ENCODE measurements at places on chromosomes 11 and 22.

DNA sequence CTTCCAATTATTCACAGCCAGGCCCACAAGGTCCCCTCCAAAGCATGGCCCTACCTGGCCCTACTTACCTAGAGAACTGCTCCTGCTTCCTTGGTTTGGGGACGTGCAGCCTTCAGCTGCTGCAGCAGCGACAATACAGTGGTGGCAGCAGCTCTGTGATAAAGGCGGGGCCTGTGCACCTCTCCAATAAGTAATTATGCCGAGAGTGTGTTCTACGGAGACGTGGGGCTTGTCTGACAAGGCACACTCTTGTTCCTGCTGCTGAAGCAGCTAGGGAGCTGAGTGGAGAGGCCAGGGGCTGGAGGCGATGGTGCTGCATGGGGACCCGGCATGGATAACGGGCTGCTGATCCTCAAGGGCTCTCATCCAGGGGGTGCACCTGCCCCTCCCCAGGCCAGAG is 98.0 kb upstream of the THY1 start:
- DNase-seq: no peak

GRCh38 chr11:48116437-48117228 is 100.0 kb upstream of the OR4B1 start:
- no peak for DNase-seq

DNA sequence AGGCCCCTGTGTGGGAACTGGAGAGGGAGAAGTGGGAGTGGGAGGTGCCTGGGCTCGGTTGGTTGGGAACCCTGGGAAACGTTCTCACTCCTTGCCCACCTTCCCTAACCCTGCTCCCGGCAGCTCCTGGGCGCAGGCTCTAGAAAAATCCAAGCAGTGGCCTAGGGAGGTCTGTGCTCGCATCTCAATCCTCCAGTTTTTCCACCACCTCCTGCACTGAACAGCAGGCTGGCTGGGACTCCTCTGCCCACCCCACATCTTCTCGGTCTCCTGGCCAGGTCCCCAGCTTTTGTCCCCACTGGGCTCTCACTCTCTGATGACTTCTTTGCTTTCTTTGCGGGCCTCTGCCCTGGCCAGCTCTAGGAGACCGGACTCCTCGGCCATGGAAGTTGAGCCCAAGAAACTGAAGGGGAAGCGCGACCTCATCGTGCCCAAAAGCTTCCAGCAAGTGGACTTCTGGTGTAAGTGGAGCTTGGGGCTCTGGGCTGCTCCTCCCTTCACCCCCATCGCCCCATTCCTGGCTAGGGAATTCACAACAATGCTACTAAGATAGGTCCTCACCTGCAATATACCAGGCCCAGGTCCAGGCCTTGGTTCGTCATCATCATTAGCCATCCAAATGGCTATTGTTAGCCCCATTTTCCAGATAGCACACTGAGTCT is 35.6 kb downstream of the PRDM11 start:
- no peak for DNase-seq

DNA sequence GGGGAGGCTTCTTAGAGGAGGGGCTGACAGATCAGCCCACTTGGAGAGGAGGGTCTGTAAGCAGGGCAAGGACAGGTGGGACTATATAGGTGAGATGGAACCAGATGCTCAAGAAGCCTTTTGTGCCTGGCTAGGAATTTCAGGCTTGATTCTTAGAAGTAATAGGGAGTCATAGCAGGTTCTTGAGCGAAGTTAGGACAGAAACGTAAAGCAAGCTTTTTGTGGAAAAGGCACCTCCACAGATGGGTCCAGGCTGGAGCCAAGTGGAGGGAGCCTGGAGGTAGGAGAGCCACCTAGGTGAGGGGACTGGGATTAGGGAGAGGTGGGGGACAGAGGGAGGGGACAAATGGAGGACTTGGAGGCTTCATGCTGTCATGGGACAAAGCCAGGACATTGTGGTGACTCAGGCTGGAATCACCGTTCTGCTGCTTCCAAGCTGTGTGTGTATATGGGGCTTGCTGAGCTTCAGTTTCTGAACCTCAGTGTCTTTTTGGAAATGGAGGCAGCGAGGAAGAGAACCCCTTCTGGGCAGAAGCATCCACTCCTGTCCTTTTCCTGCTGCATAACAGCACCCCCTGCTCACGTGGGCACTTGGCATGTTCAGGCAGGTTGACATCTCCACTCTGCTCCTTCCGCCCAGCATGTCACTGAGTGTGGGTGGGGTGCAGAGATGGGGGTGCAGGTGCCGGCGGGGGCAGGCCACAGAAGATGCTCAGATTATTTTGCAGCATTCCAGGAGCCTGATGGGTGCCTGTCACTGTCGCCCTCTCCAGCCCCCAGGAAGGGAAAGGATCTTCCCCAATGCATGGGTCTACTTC is 58.0 kb downstream of the MCM5 start:
- DNase-seq: no peak

GRCh38 chr22:46824344-46824909 is 62.0 kb downstream of the TBC1D22A start:
- no peak for DNase-seq

GRCh38 chr22:42961810-42962209 is 53.1 kb downstream of the PACSIN2 start:
- no peak for DNase-seq

- DNase-seq: no peak
Observed at GRCh38 chr11:19393941-19394340, 153.2 kb upstream of the E2F8 start.

DNA sequence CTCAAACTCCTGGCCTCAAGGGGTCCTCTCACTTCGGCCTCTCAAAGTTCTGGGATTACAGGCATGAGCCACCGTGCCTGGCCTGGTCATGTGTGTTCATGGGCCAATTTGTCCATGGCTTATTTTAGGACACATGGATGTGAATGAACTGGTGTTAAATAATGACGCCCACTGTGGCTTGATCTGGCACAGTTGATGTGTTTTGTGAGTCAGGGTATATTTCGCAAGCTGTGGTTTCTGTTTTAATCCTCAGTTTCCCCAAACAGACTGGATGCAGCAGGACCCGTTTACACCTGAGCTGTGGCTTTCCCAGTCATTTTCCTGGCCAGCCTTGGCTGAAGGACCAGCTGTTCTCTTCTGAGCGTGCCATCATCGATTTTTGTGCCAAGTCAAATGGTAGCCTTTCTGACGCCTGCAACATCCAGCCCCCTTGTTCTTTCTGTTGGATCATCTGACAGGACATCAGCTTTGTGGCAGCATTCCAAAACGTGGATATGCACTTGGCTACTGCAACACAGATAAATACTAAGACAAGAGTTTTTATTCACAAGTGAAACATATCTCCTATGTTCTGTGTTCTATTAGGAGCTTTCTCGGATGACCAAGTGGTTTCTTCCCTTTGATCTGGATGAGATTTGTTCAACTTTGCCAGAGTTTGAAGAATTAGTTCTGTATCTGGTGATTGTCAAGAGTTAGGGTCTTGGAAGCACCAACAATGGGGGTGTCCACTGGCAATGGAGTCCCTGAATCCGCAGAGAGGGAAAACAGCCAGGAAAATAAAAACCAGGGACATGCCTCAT is 40.0 kb upstream of the SEPTIN5 start:
- no peak for DNase-seq

GRCh38 chr11:66973956-66974580 is 1.0 kb upstream of the C11orf86 start:
- DNase-seq: no peak

GRCh38 chr11:211295-211694 is 3.8 kb downstream of the RIC8A start:
- no peak for DNase-seq

- no peak for DNase-seq
Observed at GRCh38 chr11:1988174-1988573, 9.5 kb downstream of the H19 start.

- no peak for DNase-seq
Observed at GRCh38 chr22:39664485-39665200, 94.1 kb downstream of the CACNA1I start.

GRCh38 chr11:65430406-65431217 is 8.0 kb downstream of the NEAT1 start:
- no peak for DNase-seq

GRCh38 chr11:131977231-131977630 is 606.8 kb downstream of the NTM start:
- no peak for DNase-seq

- no peak for DNase-seq
Observed at GRCh38 chr11:5339771-5340322, 3.5 kb downstream of the OR51B5 start.

DNA sequence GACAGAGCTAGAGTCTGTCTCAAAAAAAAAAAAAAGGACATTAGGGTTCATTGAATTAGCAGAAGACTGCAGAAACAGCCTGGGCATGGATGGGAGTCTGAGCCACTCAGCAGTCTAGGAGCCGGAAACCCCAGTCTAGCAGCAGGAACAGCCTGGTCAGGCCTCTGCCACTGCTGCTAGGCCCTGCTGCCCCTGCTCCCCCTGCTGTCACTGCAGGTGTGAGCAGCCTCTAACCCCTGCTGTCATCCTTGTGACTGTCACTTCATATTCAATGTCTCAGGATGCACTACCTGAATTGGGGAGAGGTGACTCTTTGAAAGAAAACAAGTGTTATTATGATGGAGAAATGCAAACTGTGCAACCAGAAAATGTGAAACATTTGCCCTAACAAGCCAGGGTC is 7.0 kb upstream of the DDX17 start:
- no peak for DNase-seq

DNA sequence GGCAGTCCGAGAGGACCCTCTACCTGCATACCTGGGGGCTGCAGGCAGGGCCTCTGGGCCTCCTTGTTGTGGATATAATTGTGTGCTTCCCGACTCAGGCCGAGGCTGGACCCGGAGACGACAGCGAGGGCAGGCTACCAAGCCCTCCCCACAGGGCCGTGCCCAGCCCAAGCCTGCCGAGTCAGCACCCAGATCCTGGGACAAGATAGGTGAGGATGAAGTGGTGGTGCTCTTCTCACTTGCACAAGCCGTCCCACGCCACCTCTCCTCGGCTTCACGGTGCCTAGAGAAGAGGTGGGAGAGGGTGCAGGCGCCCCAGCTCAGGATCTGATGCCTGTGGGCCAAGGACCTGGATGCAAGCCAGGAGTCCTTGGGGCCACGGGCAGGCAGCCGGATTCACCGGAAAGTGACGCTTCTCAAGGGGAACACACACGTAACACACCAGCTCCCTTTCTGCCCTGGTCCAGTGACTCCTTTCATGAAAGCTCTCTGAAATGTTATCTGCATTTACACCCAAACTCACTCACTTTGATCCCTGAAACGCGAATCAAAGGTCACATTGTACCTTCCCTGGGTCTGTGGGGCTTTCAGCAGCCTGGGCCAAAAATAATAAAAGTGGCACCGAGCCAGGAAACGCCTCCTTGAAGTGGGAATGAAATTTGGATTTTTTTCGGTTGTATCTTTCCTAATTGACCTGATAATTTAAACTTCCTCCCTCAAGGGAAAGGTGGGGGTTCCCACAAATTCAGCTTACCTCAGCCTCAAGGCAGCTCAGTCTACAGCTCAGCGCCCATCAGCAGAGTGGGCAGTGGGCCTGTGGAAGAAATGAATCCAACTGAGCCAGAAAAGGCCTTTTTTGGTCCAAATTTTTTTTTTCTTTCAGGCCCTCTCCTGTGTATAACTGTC is 1.1 kb upstream of the GNB1L start:
- DNase-seq: no peak

DNA sequence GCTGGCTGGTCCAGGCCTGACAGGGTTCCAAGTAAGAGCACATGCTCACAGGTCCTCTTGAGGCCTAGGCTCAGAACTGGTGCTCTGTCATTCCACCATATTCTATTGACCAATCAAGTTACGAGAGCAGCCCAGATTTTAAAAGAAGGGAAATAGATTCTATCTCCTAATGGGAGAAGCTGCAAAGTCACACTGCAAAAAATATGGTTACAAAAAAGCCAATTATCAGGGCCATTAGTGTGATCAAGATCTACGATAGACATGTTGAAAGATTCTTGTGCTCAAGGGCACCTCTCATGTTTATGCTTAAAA is 96.1 kb downstream of the CD44 start:
- DNase-seq: no peak
